Activated CD4-positive, CD25-positive, alpha-beta regulatory T cell (primary cell): ENCODE measurements at places on chromosomes 1 and 21.

DNA sequence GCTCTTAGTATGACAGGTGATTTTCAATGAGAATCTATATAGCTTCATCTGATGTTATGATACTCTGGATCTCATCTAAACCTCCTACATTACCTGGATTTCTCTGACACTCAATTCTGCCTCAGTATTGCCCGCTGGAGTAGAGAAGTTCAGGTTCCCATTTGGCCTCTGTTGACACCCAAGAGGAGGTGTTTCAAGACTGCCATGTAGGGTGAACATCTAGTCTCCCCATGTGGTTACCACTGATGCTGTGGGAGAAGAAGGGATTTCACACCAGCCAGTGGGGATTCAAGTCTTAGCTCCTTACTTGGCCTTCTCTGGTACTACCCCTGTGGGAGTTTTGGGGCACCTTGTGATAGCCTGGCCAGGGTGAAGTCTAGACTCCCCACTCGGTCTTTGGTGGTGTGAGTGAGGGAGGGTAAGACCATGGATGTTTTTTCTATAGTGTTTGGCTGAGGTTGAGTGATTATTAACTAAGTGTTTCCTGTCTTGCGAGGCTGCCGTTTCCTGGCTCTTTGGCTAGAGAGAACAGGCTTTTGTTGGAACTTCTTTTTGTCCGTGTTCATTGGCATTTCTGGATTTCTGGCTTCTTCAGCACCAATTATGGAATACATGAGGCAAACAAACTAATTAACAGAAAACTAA lies 90.7 kb downstream of the RHOU start:
- no peak for DNase-seq

GRCh38 chr1:7113822-7114221 lies 328.6 kb downstream of the CAMTA1 start:
- no peak for DNase-seq

GRCh38 chr1:11044086-11044848 lies 2.8 kb downstream of the MASP2 start:
- no peak for DNase-seq

GRCh38 chr1:67126111-67126746 lies 8.5 kb downstream of the C1orf141 start:
- DNase-seq, result no peak

GRCh38 chr1:92408825-92409224 lies 77.9 kb downstream of the GFI1 start:
- no peak for DNase-seq

DNA sequence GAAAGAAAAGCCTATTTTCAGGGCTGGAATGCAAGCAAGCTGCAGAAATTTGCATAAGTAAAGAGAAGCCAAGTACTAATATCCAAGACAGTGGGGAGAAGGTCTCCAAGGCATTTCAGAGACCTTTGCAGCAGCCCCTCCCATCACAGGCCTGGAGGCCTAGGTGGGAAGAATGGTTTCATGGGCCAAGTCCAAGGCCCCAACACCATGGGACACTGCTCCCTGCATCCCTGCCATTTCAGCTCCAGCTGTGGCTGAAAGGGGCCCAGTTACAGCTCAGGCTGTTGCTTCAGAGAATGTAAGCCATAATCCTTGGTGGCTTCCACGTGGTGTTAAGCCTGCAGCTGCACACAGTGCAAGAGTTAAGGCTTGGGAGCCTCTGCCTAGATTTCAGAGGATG lies 16.9 kb upstream of the COL6A1 start:
- no peak for DNase-seq

DNA sequence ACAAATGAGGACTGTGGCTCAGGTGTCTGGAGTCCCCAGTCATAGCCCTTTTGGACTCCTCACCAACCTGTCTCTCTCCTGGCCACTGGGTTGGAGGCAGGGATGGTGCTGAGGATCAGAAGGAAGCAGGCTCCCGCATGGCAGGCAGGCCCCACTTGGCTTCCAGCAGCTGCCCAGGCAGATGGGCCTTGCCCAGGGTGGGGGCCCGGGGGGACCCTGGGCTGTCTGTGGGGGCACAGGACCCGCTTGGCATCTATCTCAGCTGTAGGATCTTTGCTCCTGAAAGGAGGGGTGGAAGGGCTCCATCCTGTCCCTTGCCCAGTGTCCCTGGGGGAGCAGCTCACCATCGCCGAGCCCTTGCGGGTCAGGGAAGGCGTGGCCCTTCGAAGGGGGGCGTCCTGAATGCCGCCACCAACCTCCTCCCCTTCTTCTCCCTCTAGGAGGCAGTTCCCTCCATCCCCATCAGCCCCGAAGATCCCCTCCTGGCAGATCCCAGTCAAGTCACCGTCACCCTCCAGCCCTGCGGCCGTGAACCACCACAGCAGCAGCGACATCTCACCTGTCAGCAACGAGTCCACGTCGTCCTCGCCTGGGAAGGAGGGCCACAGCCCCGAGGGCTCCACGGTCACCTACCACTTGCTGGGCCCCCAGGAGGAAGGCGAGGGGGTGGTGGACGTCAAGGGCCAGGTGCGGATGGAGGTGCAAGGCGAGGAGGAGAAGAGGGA lies 154.5 kb downstream of the PEX14 start:
- no peak for DNase-seq

- DNase-seq, result no peak
Measured at GRCh38 chr21:38326899-38327298, 70.1 kb downstream of the KCNJ15 start.

DNA sequence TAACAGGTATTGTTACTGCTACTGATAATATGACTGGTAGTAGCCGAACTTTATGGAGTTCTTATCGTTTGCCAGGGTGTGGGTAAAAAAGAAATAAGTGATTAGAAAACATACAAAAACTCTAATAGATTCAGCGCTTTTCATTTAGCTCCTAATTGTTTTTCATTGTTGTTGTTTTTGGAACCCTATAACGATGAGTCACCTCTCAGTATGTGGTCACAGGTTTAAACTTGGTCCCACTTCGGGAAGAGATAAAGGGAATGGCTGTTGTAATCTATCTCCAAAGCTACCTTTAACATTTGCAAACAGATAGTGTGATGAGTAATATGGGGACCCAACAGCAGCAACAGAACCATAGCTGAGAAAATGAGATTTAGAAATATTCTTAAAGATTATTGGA lies 62.7 kb upstream of the BCL10 start:
- no peak for DNase-seq

GRCh38 chr1:11684070-11684469 lies 3.1 kb upstream of the MAD2L2 start:
- no peak for DNase-seq

GRCh38 chr1:218473522-218473921 lies 128.4 kb downstream of the TGFB2 start:
- DNase-seq, result no peak

GRCh38 chr21:33993286-33994231 lies 78.0 kb upstream of the ATP5PO start:
- DNase-seq, result no peak

DNA sequence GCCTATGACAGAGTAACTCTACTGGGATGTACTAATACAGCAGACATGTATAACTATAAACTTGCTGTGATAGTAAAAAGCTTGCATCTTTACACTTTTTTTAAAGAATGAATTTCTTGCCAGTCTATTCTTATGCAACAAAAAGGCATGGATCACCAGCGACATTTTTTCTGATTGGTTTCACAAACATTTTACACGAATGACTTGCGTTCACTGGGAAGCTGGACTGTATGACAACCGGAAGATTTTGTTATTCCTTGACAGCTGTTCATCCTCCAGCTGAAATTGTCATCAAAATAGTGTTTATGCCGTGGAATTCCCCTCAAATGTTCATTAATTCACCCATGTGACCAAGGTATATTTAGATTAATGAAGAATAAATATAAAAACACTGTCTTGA lies 131.0 kb downstream of the XPR1 start:
- no peak for DNase-seq

DNA sequence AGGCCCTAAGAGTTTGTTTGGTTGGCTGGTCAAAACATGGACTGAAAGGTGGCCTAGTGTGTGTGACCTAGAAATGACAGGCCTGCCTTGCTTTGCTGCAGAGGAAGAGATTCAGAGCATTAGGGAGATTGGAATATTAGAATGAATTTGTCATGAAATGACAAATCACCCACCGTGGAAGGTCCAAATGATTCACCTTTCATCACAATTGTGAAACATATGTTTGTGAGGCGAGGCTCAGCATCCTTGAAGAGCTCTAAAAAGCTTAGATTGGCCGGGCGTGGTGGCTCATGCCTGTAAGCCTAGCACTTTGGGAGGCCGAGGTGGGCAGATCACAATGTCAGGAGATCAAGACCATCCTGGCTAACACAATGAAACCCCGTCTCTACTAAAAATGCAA lies 5.5 kb downstream of the LCE1B start:
- no peak for DNase-seq

GRCh38 chr1:176852124-176852523 lies 312.4 kb downstream of the ASTN1 start:
- DNase-seq, result no peak

GRCh38 chr1:89946532-89946931 lies 48.4 kb upstream of the ZNF326 start:
- DNase-seq, result no peak

DNA sequence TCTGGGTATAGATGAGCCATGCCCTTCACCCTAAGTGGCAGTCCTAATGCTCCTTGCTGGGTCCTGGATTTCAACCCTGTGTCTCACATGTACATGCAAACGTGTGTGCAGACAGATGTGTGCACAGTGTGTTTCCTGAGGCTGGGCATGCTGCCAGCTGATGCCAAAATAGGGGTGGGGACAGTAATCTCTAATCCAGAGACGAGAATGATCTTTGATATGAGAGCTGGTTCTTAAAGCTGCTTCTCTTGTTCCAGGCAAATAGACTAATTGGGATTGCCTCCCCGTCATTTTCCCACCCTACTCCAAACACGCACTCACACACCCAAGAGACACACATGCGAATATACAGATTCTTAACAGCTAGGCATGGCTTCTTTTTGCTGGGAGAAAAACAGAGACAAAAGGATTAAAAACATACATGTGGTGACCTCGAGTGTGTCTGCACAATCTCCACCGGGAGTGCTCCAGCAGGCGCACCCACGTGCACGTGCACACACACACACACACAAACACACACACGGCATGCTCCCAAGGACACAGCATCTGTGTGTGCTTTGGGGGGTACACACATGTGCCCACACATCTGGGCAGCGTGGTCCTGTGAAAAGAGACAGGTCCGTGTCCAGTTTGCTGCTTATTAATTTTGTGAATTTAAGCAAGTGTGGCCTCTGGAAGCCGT lies 102.1 kb upstream of the ZBTB40 start:
- no peak for DNase-seq
